ENCODE measurements at places on chromosomes 12 and 14.

DNA sequence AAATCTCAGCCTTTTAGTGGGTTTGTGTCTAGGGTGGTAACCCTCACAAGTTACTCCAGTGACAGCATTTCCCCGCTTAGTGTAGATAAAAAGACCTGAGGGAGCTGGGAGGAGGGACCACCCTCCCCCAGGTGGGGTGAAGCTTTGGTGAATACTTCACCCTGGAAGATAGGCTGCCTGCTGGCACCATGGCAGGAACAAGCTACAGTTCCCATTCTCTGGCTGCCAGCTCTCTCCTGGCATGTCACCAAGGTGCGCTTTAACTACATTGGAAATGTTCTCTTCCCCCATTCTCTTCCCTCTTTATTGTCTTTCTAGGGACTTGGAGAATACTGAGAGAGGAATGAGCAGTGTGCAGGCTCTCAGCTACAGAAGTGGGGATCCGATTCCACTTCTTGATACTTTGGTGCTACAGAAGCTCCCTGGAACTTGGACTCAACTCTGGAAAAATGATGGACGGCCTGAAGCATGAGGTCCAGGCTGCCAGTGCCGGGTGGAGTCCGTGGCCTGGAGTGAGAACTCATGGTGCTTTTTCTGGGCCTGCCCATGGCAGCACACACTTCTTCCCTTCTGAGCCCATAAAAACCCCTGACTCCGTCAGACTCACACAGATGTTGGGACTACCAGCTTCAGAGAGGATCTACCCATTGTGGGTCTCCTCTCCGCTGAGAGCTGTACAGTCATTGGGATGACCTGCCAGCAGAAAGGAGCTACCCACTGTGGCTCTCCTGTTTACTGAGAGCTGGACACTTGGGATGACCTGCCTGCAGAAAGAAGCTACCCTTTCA, 198.0 kb downstream of the ADGRD1 start:
- DNase-seq: no peak

GRCh38 chr12:77062846-77063461, 2.4 kb downstream of the E2F7 start:
- no peak for DNase-seq

DNA sequence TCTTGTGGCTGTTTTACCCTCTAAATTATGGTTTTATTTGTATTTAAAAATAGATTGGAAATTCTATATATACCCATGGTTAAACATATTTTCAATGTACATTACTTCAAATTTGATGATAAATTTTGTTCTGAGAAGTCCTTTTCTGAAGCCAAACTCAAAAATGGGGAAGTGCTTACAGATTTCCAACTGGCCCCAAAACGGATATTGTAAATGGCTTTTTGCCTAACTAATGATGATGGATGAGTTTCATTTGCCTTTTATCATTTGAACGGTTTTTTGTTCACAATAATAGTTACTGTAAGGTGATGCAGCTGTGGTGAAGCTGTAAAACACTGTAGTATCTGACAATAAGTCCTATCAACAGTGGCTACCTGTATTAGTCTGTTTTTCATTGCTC, 136.9 kb downstream of the FUT8 start:
- no peak for DNase-seq

- no peak for DNase-seq
These were observed 1.4 kb upstream of the PTPRO start for GRCh38 chr12:15320881-15321280.

- DNase-seq: no peak
These were observed 86.6 kb downstream of the MIA2 start for GRCh38 chr14:39320318-39320717.

DNA sequence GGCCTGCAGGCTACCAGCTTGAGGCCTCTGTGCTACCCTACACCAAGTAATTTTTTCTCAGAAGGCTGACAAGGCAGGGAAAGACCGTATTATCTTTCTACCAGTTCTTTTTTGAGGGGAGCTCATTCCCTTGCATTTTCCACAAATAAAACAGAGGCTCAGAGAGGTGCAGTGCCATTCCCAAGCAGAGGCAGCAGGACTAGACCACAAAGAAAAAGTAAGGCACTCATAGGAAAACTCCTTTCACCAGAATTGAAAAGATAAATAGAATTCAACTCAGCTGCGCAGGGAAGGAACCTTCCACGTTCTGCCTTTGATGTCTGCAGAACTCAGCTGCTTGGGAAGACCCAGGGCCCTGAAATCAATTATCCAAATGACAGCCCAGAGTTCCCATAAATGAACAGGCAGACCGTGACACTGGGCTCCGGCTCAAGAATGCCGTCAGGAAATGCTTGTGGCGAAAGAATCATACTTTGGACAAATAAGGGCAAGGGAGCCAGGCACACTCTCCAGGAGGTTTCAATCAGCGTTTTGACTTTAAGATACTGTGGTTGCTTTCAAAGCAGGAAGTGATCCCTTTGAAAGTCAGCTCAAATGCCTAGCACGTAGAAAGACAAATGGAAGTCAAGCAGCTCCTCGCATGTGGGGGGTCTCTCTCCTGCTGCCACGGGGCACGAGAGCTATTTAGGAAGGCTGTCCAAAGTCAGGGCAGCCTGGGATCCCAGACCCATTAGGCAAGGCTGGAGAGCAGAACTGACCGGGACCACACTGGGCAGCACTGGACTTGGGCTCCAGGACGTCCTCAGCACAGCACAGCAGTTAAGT, 14.0 kb downstream of the KCTD10 start:
- DNase-seq: peak; percentile 81

DNA sequence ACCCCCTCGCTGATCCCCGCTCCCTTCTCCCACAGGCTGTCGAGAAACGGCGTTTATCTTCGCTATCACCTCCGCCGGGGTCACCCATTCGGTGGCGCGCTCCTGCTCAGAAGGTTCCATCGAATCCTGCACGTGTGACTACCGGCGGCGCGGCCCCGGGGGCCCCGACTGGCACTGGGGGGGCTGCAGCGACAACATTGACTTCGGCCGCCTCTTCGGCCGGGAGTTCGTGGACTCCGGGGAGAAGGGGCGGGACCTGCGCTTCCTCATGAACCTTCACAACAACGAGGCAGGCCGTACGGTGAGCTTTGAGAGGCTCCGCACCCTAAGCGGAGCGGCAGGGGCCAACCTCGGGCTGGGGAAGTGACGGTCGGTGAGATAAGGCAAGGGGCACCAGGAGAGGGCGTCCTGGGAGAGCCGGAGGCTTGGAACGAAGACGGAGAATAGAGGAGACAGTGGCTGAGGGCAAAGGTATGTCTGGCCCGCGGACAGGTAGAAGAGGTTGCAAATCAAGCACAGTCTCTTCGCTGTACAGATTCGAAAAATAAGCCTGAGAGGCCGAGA, 2.3 kb downstream of the WNT1 start:
- peak; percentile 56 for DNase-seq

DNA sequence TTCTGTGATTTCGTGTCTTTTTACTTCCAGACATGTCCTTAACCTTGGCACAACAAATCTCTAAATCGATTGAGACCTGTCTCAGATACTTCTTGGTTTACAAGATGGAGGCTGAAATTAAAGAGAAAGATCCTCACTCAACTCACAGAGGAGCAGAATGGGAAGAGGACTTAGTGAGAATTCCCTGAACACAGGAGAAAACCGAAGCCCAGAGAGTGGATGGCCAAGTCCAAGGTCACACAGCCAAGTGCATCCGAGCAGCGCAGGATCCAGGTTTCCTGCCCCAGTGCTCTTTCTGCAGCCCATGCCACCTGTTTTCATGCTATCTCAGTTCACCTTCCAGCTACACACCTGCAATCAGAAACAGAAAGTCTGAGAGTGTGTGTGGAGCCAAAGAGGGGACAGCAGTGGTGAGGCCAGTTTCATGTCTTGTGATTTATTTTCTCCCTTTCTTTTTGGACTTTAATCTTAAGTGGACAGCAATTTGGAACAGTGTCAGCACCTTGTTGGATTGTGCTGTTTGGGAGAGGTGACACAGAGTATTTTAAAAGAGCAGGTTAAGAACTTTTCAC, 22.9 kb upstream of the TCL1B start:
- DNase-seq: no peak

GRCh38 chr14:51715742-51716141, 64.0 kb downstream of the FRMD6 start:
- no peak for DNase-seq

DNA sequence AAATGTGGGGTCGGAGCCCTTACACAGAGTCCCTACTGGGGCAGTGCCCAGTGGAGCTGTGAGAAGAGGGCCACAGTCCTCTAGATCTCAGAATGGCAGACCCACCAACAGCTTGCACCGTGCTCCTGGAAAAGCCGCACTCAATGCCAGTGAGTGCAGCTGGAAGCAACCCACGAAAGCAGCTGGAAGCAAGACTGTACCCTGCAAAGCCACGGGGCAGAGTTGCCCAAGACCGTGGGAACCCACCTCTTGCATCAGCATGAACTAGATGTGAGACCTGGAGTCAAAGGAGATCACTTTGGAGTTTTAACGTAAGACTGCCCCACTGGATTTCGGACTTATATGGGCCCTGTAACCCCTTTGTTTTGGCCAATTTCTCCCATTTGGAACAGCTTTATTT, 12.3 kb downstream of the GTF2A1 start:
- DNase-seq: no peak

DNA sequence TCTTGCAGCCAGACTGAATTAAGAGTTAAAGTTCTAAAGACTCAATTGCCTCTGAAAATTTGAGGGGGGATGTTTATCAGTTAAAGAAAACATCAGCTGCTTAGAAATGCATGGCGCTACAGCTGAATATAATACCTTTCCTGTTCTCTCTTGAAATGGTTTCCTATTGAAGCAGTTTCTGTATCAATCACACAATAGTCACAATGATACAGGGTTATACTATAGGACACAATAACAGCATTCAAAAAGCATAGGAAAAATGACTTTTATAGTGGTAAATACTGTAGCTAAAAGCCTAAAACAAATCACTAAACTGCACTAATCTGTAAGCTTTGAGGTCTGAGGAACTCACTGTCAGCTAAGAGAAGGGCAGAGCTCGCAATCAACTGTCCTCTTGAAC, 15.2 kb downstream of the MDGA2 start:
- DNase-seq: no peak

- no peak for DNase-seq
These were observed 19.3 kb downstream of the ZBTB39 start for GRCh38 chr12:56987011-56987410.

- no peak for DNase-seq
These were observed 2.9 kb downstream of the MMP14 start for GRCh38 chr14:22839159-22839779.

DNA sequence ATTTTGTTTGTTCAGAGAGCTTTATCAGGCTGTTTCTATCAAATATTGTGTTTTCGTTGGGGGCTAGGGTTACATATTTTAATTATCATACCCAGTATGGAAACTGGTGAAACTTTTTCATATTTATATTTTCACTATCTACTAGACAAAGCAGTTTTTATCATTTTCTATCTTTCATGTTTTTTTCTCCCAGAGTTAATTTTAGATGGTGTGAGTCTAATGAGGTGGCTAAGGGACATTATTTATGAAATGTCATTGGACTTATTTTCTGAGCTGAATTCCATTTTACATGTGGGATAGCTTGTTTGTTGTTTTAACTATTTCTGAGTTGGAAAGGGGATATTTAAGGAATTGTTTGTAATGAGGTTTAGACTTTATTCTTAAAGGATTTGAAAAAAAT, 100.3 kb downstream of the TMTC2 start:
- DNase-seq: no peak

GRCh38 chr12:107165581-107165980, 72.2 kb upstream of the CRY1 start:
- no peak for DNase-seq

DNA sequence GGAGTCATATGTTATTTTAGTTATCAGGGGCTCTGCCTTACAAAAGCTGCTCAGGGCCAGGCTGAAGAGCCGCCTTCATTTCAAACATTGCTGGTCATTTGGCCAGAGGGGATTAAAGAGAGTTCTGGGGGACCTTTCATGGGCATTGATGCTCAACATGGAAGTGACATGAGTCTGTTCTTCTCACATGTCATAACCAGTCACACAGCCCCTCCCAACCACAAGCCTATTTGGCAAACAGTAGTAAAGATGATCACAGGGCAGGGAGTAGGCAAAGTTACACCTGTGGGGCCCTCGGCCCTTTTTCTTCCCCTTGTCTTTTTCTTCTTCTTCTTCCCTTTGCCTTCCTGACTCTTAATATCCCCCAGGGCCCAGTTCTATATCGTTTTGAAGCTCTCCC, 33.3 kb downstream of the CFAP54 start:
- no peak for DNase-seq

- peak; percentile 33 for DNase-seq
These were observed 201.0 kb upstream of the DIO3 start for GRCh38 chr14:101360054-101360911.

GRCh38 chr12:56031987-56032386, 9.7 kb upstream of the RPS26 start:
- no peak for DNase-seq

- DNase-seq: no peak
These were observed 110.9 kb upstream of the CCDC196 start for GRCh38 chr14:66375046-66375964.

Measured in eye (tissue), 1 donor.